AG08396 (cell line): ENCODE measurements at places on chromosomes 1 and 21.

DNA sequence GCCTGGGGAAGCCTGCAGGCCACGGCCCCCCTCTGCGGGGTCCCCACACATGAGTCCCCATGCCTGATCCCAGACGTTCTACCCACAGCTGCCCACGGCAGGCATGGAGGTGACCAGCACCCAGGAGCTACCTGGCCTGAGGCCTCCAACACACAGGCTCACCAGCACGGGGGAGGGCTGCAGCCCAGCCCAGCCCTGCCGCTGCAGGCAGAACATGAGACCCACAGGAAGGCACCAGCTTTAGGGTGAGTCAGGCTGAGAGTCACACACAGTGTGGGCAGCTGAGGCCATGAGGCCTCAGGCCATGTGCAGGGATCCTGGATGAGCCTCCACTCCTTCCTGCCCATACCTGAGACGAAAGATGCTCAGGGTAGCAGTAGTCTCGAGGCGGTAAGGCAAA, 121.1 kb downstream of the PSMG1 start:
- DNase-seq, result no peak

GRCh38 chr21:28798798-28799197, 193.9 kb downstream of the LTN1 start:
- DNase-seq, result peak; percentile 20

GRCh38 chr1:25128121-25128621, 104.1 kb downstream of the SYF2 start:
- no peak for DNase-seq

DNA sequence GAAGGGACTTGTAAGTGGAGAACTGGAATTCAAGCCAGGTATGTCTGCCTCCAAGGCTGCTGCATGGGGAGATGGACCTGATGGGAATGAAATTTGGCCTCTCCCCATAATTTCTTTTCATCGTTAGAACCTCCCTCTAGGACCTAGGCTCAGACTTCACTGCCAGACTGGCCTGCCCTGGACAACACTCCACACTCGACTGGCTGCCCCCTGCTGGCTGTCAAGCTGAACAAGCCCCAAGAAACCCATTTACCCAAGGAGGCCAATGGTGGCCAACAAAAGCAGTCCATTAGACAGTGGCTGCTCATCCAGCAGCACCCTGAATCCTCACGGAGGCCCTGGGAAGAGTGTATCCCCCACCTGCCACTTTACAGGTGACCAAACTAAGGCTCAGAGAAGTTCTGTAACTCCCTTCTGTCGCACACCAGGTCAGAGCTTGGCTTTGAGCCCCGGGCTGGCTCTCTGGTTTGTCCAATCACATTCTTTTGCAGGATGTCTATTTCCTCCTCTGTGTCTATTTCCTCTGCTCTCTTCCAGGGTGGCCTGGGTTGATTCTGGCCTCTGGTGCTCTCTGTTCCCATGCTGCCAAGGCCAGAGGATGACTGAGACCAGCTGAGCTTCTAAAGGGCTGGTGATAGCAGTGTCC, 3.8 kb downstream of the RNF186 start:
- DNase-seq, result peak; percentile 78

DNA sequence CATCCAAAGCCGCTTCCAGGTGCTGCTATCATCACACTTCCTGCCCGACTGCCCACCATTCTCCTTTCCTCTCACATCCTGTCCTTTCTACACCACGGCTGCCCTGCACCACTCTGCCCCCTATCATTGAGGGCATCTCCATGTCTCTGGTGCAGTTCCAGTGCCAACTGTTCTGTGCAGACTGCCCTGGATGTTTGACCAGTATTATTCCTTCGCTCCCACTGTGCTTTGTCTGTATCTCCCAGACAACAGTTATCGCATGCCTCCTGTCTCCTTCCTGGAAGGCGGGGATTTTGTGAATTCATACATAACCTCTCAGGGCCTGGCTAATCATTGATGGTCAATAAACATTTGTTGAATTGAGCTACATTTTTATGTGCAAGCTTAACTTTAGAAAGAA, 63.6 kb upstream of the GNG12 start:
- DNase-seq, result no peak

GRCh38 chr1:174118751-174119150, 40.6 kb upstream of the RABGAP1L start:
- no peak for DNase-seq

GRCh38 chr1:217089361-217090014, 366.3 kb upstream of the ESRRG start:
- peak; percentile 72 for DNase-seq

DNA sequence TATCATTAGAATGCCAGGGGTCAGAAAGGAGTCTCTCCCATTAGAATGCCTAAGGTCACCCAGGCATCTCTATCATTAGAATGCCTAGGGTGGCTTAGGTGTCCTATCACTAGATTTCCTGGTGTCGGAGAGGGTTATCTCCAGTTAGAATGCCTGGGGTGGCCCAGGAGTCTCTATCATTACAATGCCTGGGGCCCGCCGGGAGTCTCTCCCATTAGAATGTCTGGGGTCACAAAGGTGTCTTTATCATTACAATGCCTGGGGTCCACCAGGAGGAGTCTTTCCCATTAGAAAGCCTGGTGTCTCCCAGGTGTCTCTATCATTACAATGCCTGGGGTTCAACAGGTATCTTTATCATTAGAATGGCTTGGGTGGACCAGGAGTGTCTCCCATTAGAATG, 56.2 kb downstream of the RNF187 start:
- no peak for DNase-seq
